NCI-H2171 (cell line): ENCODE measurements at places on chromosomes 2 and 18.

GRCh38 chr2:75557474-75558133 is 3.1 kb downstream of the EVA1A start:
- no peak for DNase-seq

DNA sequence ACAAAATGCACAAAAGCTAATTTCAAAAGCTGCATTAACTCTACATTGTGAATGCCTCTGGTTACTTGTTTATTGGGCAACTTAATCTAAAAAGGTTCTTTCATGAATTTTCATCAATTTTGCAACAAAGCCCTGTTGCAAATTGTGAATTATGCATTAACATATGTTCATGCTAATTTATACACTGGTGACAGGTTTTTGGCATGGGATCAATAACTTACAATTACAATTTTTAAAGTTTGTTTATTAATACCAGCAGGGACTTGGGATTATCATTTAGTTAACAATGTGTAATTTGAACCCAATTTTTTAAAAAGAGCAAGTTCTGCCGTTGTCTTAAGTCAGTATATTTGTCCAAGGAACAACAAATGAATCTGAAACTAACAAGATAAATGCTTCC is 183.6 kb downstream of the DCC start:
- no peak for DNase-seq

DNA sequence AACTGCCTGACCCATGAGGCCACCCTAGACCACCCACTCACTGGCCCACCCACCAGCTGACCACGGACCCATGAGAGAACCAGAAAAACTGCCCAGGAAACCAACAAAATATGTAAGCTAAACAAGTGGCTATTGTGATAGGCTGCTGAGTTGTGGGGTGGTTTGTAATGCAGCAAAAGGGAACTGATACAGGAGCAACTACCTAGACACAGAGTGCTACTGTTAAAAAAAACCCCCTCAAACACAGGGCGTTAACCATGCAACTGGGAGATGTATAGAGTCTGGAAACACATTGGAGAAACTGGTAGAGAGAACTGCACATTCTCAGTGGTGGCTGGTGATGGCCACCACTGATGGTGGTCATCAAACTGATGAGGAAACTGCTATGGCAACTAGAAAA is 206.3 kb upstream of the GYPC start:
- DNase-seq: no peak

DNA sequence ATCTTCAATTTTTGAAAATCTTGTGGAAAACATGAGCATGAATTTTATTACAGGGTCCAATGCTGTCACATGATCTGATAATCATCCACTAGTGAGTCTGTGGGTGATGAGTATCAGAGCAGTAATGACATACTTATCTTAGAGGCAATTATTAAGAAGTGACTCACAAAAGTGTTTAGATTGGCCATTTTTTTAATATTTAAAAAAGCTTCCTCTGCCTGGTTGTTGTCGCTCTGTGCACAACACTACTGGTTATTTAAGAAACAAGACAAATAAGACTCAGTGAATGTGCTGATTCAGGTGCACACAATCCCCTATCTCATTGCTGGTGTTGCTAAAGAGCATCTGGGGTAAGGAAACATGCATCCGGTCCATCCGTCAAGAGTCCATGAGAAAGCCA is 665.8 kb upstream of the ZEB2 start:
- no peak for DNase-seq

- no peak for DNase-seq
Measured at GRCh38 chr18:47601581-47602272, 328.7 kb downstream of the SMAD2 start.

GRCh38 chr18:62418258-62418657 is 93.1 kb downstream of the TNFRSF11A start:
- DNase-seq: no peak

GRCh38 chr18:58055890-58056558 is 12.0 kb downstream of the NEDD4L start:
- DNase-seq: no peak

GRCh38 chr2:227177592-227178336 is 13.3 kb downstream of the COL4A3 start:
- DNase-seq: no peak

- DNase-seq: no peak
Measured at GRCh38 chr18:60189856-60190255, 182.7 kb downstream of the MC4R start.

DNA sequence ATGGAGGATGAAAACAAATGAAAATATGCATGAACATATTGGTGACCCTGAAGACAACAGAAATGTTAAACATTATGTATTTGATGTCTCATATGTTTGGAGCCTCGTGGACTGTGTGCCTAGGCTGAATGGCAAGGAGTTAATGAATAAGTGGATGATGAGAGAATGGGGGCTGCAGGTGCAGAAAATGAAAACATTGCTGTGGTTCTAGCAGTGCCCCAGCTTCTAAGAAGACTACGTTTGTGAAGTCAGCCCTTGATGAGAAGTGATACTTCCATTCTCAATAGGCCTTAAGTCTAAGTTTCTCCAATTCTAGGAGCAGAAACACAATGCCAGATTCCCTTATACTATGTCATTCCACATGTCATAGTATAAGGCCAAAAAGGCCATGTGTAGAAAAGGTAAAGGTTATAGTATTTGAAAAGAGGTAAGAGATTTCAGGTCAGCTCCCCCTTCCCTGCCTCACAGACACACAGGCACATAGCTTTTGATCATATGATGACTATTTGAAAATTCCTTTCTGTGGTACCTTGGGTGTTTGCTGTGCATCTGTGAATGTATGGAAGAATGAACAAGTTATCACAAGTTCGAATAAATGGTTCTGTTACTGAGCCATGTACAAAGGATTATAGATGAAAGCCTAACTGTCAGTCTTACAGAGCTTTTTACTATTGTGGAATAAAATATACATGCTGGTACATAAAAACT is 280.8 kb downstream of the SETBP1 start:
- no peak for DNase-seq

DNA sequence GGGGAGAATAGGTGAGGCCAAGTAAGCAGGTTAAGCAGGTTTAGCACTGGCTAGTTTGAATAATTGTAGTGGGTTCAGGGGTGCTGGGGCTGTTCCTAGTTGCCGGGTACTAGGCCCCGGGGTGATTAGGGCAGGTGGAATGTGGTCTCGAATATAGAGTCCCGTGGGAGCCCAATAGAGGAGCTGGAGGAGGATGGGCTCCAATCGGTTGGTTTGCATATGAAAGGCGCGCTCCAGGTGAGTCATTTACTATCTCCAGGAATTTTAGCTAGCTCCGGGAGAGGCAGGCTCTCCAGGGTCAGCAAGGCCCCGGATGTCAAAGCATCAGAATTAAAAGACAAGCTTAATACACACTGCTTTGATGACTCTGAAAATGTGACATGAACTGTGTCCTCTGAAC is 304.0 kb downstream of the ZNF521 start:
- DNase-seq: no peak

GRCh38 chr2:222296911-222297599 is 1.7 kb downstream of the PAX3 start:
- no peak for DNase-seq

- no peak for DNase-seq
Measured at GRCh38 chr2:225464346-225465025, 65.0 kb downstream of the NYAP2 start.
